ENCODE measurements at places on chromosomes 5 and 9.

DNA sequence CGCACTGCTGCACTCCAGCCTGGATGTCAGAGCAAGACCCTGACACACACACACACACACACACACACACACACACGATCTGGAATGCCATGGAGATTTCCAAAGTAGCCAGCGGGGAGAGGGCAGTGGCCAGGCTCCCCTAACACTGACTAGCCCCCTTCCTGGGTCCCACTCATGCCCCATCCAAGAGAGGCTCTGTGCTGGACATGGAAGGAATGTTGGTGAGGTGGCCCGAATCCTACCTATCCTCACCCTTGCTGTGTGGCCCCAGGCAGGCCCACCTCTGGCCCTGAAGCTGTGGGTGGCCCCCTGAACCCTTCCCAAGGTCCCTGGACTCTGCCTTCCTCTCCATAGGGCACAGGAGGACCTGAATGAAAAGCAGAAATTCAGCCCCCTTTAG is 7.3 kb downstream of the BRD3 start:
- DNase-seq: no peak

GRCh38 chr9:75911390-75911789 is 20.9 kb downstream of the PCSK5 start:
- DNase-seq: no peak

DNA sequence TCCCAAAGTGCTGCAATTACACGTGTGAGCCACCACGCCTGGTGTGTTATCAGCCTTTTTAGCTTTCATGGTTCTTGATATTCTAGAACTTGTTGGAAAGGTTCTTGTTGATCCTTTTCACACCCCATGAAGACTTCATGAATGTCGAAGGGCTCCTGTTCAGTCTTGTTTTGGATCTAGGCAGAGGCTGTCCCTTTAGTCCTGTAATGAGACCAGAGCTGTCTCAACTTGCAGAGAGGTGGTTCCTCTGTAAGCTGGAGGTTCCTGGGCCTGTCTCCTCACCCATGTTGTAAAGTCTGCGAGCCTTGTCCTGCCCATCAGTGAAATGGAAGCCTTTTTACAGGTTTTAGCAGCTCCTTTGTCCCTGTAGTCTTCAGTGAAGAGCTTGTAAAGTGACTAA is 38.2 kb downstream of the PRRC2B start:
- DNase-seq: no peak

GRCh38 chr9:32589083-32589723 is 16.2 kb upstream of the NDUFB6 start:
- no peak for DNase-seq

- DNase-seq: no peak
These were observed 714.0 kb downstream of the SEMA5A start for GRCh38 chr5:8831854-8832253.

- DNase-seq: no peak
These were observed 50.3 kb downstream of the UBE2QL1 start for GRCh38 chr5:6498968-6499367.

GRCh38 chr9:123457583-123457982 is 101.6 kb downstream of the CRB2 start:
- DNase-seq: no peak

DNA sequence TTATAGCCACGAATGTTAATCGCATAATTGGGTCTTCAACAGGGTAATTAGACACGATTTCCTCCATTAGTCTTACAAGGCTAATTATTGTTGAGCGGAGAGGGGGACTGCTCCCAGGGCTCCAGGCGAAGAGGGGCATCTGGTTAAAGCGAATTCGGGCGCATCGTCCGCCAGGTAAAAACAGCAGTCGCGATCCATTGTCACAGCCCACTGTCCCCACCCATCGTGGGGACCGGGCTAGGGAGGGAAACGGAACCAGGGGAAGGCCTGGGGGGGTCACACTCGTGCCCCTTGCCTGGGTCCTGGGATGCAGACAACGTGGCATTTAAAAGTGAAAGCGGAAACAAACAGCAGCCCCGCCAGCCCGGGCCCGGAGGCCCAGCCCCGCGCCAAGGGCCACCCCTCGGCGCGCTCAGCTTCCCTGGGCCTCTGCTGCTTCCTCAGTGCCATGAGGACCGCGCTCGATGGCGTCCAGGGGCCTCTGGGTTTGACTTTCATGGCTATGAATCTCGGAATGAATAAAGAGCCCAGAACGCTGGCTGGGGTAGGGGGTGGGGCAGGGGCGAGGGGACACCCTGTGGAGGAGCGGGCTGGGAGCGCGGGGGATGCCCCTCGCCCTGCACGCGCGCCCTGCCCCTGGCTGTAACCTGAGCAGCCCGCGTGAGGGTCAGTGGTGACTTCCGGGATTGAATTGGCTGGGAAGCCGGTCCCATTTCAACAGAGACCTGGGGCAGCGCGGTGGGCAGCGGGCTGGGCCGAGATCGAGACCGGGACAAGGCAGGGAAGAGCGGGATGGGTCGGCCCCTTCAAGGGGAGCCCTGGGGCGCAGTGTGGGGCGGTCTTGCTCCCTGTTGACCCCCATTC is 99.9 kb downstream of the GTF3C4 start:
- peak; percentile 33 for DNase-seq

DNA sequence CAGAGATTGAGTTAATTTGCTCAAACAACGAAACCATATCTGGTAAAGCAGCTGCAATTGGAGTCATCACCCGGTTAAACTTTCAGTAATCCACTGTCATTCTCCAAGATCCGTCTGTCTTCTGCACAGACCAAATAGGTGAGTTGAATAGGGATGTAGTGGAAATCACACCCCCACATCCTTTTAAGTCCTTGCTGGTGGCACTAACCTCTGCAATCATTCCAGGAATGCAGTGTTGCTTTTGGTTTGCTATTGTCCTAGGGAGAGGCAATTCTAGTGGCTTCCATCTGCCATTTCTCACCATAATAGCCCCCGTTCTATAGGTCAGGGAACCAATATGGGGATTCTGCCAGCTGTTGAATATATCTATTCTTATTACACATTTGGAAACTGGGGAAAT is 14.6 kb upstream of the BTF3 start:
- DNase-seq: no peak

DNA sequence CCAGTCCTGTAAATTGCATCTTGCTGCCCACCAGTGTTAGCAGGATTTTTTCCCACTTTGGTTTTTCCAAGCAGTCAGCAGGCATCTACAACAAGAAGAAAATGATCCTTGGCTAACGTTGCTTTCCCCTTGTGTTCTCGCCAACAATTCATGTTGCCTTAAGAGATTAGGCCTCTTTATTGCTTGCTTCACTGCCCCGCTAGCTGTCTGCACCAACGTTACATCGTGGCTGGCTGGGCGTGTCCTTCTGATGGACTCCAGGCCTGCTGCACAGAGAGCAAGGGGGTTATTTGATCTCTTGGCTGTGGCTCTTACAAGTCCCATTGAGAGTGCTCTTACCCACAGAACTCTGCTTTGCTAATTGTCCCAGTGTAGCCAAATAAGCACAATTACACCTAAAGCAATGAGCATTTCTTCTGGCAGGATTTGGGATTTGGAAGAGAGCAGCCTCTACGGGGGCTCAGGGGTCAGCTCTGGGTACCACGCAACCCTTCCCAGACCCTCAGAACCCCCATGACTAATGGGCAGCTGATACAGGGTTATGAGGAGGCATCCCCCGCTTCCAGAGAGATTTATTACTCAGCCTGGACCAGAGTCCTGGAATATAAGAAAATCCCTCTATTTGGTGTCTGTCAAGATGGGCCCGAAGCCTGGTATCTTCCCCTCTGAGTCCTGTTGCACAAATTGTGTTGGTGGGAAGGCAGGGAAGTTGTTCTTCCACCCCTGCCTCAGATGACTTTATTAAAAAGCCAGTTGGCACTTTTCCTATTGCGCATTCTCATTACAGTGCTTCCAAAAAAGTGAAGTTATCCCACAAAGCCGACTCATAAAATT is 17.6 kb downstream of the DCANP1 start:
- DNase-seq: no peak

- no peak for DNase-seq
These were observed 453.3 kb downstream of the KIF4B start for GRCh38 chr5:155466851-155467250.

DNA sequence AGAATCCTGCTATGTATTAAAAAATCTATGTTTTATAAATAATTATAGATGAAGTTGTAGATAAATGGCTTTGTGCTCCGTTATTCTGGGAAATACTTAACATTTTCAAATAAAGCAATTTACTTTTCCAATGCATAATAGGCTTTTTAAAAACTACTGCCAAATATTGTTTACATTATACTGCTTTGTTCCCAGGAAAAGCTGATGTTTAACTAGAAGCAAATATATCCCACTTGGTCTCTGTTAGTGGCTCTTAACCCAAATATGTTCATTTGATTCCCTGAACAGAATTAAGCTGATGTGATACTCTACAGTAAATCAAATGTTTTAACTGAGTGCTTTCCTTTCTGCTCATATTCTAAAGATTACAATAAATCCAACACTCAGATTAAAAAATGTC is 326.3 kb downstream of the SLCO4C1 start:
- peak; percentile 18 for DNase-seq

DNA sequence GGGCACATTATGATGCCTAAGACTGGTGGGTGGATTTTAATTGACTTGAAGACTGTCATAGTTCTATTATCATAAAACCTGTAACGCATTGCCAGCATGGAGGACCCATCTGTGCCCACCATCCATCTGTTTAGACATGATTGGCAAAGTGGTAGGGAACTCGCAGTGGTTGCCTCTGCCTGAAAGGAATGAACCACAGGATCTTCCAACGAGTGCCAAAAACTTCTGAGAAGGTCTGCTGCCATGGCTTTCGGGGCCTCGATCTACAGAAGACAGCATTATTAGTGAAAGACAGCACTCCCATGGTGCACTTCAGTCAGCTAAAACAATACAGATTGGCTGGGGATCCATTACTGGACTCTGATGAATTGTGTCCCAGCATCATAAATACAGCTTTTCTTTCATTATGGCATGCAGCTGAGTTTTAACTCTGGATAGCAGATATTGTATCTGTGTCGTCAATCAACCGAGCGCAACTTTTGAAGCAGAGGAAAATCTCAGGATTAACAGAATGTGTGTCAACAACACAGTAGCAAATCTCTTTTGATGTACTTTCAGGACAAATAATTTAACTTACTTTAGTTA is 74.3 kb downstream of the ZDHHC21 start:
- DNase-seq: no peak

GRCh38 chr5:160651692-160652645 is 200.0 kb downstream of the ATP10B start:
- peak; percentile 49 for DNase-seq

GRCh38 chr5:10320793-10321192 is 13.1 kb upstream of the CMBL start:
- no peak for DNase-seq

DNA sequence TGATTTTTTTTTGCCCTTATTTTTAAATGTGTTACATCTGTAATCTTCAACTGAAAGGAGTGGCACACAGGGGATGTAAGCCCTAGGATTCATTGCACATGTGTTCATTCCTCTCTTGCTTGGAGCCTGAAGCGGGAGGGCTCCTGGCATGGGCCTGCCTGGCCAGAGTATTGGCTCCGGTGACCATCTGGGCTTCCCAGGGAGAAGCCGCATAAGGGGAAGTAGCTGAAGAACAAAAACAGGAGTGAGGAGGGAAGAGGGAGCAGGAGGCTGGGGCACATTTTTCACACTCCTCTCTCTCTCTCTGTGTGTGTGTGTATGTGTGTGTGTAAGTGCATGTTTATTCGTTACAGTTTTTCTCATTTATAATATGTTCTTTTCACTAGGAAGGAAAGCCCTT is 269.9 kb downstream of the PRR16 start:
- no peak for DNase-seq

GRCh38 chr9:132411091-132411508 is 1.1 kb downstream of the CFAP77 start:
- peak; percentile 91 for DNase-seq

GRCh38 chr9:70411121-70411929 is 3.1 kb downstream of the KLF9 start:
- DNase-seq: no peak

DNA sequence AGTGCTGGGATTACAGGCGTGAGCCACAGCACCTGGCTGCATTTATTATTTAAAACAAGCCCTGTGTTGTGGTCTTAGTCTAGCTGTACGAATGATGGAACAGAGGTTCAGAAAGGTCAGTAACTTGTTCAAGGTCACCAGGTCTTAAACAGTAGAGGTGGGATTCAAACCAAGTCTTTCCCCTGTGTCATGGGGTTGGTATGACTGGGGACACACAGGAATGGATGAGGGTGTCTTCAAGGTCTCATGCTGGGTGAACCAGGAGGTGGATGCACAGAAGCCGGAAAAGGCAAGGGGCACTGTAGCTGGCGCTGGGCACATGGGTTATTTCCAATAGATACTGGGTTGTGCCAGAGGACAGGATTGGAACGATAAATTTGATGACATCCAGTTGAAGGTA is 32.2 kb upstream of the TJP2 start:
- DNase-seq: no peak

GRCh38 chr5:111432883-111433536 is 79.3 kb downstream of the STARD4 start:
- DNase-seq: no peak

- no peak for DNase-seq
These were observed 32.8 kb upstream of the SEMA4D start for GRCh38 chr9:89530726-89531125.

GRCh38 chr9:121026260-121026691 is 23.8 kb downstream of the C5 start:
- no peak for DNase-seq

DNA sequence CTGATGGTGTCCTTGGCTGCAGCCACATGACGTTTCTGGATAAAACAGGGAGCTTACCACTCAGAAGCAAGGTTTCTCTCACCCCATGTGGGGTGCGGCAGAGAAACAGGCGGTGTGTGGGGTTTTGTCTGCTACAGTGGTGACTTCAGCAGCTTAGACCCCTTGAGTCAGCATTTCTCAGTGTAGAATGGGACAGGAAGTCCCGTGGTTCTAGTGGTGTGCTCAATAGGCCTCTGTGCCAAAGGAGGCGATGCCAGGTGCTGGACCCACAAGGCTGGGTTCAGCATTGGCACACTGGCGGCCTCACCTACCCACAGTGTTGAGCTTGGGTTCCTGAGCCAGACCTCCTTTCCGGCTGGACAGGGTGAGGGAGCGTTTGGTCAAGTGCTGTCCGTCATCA is 125.2 kb upstream of the SMIM23 start:
- no peak for DNase-seq

DNA sequence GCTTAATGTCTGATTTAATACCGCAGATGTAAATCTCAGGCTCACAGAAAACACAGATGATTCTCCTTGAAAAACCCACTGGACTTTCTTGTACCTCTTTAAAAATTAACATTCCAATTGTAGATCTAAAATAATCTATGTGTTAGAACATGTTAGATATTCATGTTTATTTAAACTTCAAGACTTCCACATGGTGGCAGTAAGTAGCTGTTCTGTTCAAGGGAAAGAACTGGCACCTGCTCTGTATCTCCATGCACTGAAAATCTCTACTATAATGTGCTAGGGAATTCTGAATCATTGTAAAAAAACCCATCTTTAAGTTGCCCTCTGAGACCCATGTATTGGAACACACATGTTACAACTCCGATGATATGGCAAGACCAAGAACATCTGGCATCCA is 366.9 kb downstream of the DMRTA1 start:
- peak; percentile 14 for DNase-seq

- no peak for DNase-seq
These were observed at the start of gene ANKDD1B for GRCh38 chr5:75611311-75612225. TSS of gene ANKDD1B (plus strand) at chr5:75611453. CDS start at chr5:75611635, 182 bp downstream.
